Muscle of leg (tissue), 16 donors: ENCODE measurements at places on chromosomes 6 and 20.

DNA sequence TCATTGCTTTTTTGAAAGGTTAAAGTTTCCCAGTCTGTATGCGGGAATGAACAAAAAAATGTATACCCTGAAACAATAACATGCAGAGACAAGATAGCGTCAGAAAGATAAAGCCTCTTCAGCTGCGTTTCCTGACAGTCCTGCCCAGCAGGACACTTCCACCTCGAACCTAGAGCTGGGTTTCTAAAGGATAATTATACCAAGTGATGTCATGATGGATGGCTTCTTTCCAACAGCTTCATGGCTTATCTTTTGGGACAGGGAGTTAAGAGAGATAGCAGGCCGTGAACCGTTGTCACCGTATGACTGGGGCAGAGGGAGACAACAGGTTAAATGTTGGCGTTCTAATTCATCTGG, 267.6 kb upstream of the SGK1 start:
- no peak for DNase-seq

GRCh38 chr6:137665342-137665934, 171.2 kb upstream of the OLIG3 start:
- no peak for DNase-seq

- DNase-seq = peak; percentile 79
Measured at GRCh38 chr6:87155842-87156815, 764 bp downstream of the ZNF292 start.

- DNase-seq = no peak
Measured at GRCh38 chr20:20562507-20562906, 149.9 kb downstream of the RALGAPA2 start.
